ENCODE measurements at places on chromosomes 1 and 21.

DNA sequence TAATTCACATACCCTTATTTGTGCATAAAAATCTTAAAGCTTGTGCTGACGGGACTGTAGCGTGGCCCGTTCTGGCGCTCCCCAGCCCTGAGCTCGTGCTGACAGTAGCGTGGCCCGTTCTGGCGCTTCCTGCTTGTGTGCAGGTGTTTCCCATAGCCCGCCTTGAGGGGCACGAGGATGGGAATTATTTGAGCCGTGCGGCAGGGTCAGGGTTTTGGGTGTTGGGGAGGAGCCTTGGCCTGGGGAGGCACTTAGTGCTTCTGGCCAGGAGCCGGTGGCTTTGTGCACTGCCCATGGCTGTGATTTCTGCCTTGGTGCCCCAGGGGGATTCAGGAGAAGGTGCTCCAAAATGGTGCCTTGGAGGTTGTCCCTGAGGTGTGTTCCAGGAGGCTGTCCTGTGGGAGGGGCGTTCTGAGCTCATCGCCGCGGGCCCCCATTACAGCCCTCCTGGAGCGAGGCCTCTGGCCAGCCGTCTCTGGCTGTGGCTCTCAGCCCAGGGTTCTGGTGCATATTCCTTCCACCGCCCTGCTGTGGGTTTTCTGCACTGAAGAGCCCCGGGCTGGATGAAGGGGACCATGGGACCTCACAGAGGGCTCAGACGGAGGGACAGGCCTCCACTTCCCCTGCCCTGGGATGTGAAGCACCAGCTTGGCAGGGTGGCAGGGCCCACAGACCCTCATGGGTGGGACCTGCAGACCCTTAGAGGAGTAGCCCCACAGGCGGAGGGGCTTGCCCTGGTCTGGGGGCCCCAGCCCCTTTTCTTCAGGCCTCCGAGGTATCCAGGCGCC lies 6.6 kb downstream of the SLX9 start:
- no peak for DNase-seq

GRCh38 chr1:162873671-162874666 lies 13.0 kb upstream of the CCDC190 start:
- peak; percentile 16 for DNase-seq

- peak; percentile 49 for DNase-seq
These were observed 52.3 kb downstream of the BCAR3 start for GRCh38 chr1:93629101-93630059.

- no peak for DNase-seq
These were observed 97.8 kb upstream of the CHODL start for GRCh38 chr21:18146820-18147219.

DNA sequence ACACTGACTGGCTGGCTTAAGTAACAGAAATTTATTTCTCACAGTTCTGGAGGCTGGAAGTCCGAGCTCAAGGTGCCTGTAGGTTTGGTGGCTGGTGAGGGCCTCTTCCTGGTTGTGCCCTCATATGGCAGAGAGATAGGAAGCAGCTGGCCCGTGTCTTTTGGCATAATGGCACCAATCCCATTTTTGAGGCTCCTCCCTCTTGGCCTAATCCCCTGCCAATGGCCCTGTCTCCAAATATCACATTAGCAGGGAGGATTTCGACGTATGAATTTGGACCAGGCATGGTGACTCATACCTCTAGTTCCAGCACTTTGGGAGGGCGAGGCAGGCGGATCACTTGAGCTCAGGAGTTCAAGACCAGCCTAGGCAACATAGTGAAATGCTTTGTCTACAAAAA lies 37.4 kb downstream of the AGPAT3 start:
- DNase-seq, result no peak

GRCh38 chr1:30172299-30172694 lies 551.1 kb downstream of the MATN1 start:
- no peak for DNase-seq

GRCh38 chr1:155223047-155223446 lies 14.6 kb downstream of the MTX1 start:
- DNase-seq, result no peak

Measured in Calu3 (cell line).